ENCODE measurements at places on chromosomes 12 and 14. TPM values are rescaled to one million over a fixed set of nuclear protein-coding genes. Genes with fewer than 3 reads are reported as not detected.

GRCh38 chr12:22014041-22014782 is 31.8 kb upstream of the CMAS start:
- peak overlapping the region; percentile 19 for H3K27ac ChIP-seq
- no peak for DNase-seq
- H3K27me3 ChIP-seq = no peaks in the 10 kb centered on the region

DNA sequence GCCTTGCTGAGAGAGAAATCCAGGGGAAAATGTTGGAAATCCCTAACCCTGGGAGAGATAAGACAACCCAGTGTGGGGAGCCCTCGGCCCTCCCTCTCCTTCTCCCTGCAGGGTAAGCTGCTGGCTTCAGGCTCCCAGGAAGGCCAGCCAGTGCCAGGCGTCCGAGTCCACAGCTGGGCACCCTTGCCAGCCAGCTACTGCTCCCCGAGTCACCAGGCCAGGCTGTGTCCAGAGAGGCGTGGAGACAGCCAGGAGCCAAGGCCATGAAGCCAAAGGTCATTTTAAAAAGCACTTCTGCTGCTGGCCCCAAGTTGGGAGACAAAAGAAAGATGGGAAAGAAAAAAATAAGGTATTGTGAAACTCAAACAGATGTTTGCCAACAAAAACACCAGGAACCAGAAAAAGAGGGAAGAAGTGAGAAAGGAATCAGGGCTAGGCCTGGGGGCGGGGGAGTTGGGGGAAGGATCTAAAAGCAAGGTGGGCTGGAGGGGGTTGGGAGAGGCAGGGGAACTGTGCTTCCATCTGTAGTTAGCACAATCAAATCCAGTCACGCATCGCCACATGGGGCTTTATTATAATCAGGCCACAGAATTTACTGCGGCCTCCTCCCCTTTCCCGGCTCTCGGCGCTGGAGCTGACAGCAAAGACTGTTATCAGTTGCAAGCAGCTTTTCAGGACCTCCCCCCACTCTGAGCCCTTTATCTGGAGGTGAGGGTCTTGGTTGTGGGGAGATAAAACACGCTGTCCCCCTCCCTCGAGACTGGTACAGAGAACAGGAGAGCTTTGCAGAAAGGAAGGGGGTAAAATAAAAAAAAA is 33.5 kb downstream of the RBM19 start:
- H3K36me3 ChIP-seq = no peaks in the 10 kb centered on the region
- peak overlapping the region; percentile 58 for H3K4me3 ChIP-seq

The PTCSC3 gene
- total RNA-seq = not detected

GRCh38 chr12:12024911-12025682 is 45.6 kb upstream of the BCL2L14 start:
- H3K4me3 ChIP-seq = no peak overlapping the region
- no peak for DNase-seq
- no peaks in the 10 kb centered on the region for H3K4me1 ChIP-seq
- peaks cover 5% of the 10 kb centered on the region for H3K27me3 ChIP-seq
- no peak overlapping the region for H3K27ac ChIP-seq
- no peaks in the 10 kb centered on the region for H3K36me3 ChIP-seq

- no peak overlapping the region for H3K4me3 ChIP-seq
- peaks cover 8% of the 10 kb centered on the region for H3K4me1 ChIP-seq
- H3K27ac ChIP-seq = no peak overlapping the region
- no peak for DNase-seq
- no peaks in the 10 kb centered on the region for H3K36me3 ChIP-seq
- H3K27me3 ChIP-seq = peaks cover 6% of the 10 kb centered on the region
Measured at GRCh38 chr12:115873451-115874082, 403.9 kb downstream of the MED13L start.

The RND1 gene
- total RNA-seq = 1.8 TPM

The CLEC12A gene
- not detected for total RNA-seq

GRCh38 chr14:73311708-73312030 is 74.4 kb downstream of the PAPLN start:
- DNase-seq = no peak
- H3K4me1 ChIP-seq = no peaks in the 10 kb centered on the region
- H3K27ac ChIP-seq = no peak overlapping the region
- H3K36me3 ChIP-seq = no peaks in the 10 kb centered on the region
- no peak overlapping the region for H3K4me3 ChIP-seq
- H3K27me3 ChIP-seq = no peaks in the 10 kb centered on the region

DNA sequence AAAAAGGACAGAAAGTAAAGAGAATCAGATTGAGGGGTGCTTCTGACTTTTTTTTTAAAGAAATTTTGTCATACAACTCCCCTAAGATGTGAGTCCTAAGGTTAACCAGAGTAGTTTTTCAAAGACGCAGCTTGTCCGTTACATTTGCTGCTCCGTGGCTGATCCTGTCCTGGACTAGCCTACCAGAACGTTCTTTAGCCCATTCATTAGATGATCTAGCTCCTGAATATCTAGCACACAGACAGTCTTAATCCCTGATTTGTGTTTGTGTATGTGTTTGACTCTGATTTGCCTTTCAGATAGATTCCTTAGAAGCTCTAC is 60.3 kb downstream of the SAMD4A start:
- no peak overlapping the region for H3K27ac ChIP-seq
- H3K27me3 ChIP-seq = peaks cover 3% of the 10 kb centered on the region
- no peaks in the 10 kb centered on the region for H3K4me1 ChIP-seq
- no peak for DNase-seq

The OR6J1 gene
- not detected for total RNA-seq

The OASL gene
- not detected for total RNA-seq

DNA sequence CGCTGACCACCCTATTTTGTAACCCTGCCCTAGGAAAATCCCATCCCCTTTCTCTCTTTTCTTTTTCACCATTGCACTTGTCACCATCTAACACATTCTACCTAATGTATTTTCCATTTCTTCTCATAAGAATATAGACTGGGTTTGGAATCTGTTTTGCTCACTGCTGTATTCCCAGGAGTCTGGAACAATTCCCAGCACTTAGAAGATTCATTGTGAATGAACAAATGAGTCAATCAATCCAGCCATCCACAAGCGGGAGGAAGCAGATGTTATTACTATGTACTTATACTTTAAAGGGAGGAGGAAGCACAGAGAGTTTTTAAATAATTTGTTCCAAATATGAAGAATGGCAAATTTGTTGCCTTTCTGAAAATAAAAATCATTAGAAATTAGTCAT is 142.1 kb downstream of the KIF21A start:
- H3K27me3 ChIP-seq = no peaks in the 10 kb centered on the region
- H3K27ac ChIP-seq = no peak overlapping the region
- no peak overlapping the region for H3K4me3 ChIP-seq
- H3K36me3 ChIP-seq = no peaks in the 10 kb centered on the region
- H3K4me1 ChIP-seq = peaks cover 6% of the 10 kb centered on the region
- no peak for DNase-seq

DNA sequence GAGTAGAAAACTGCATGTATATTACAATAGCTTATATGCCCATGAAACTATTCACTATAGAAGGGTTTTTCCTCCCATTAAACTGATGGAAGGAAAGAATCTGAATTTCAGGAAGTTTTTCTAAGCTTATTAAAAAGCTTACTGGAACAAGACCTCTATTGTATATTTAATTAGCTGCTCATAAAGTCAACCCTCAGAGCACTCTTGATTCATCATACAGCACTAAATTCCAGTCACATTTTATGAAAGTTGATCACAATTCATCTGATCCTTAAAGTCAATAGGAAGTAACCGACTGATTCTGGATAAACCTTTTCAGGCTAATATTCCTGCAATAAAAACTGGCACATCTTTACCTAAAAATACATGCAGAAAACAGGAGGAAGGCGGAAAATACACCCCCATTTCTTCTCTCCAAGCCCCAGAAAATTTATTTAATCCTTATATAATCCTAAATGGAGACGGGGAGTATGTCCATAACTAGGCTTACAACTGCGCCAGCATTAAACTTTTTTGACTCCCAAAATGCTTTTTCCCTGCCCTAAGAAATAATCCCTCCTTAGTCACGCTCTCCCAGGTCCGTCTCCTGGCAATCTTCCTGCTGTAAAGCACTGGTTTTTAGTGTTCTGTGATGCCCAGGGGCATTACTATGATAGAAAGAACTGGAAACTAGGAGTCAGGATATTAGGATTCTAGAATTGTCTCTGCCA is 35.3 kb downstream of the DICER1 start:
- H3K36me3 ChIP-seq = no peaks in the 10 kb centered on the region
- peaks cover 27% of the 10 kb centered on the region for H3K4me1 ChIP-seq
- no peak overlapping the region for H3K4me3 ChIP-seq
- H3K27ac ChIP-seq = no peak overlapping the region

GRCh38 chr14:32286602-32287001 is 42.5 kb upstream of the AKAP6 start:
- peaks cover 14% of the 10 kb centered on the region for H3K36me3 ChIP-seq
- no peak for DNase-seq
- H3K27me3 ChIP-seq = peaks cover 4% of the 10 kb centered on the region
- peaks cover 10% of the 10 kb centered on the region for H3K4me1 ChIP-seq

DNA sequence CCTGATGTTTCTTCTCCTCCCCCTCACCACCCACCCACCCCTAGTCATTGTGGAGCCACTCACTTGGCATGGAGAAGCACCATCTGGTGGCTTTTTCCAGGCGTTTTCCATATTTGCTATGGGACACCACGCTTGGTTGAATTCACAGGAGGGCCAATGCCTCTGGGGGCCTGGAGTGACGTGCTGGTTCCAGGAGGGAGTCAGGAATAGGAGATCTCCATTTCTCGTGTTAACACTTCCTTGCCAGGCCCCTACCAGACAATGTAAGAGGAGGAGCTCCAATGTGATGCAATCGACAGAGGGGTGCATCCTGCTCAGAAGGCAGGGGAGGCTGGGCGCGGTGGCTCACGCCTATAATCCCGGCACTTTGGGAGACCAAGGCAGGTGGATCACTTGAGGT is 21.6 kb upstream of the TESC start:
- H3K27ac ChIP-seq = no peak overlapping the region
- DNase-seq = no peak
- peaks cover 2% of the 10 kb centered on the region for H3K27me3 ChIP-seq
- no peak overlapping the region for H3K4me3 ChIP-seq
- no peaks in the 10 kb centered on the region for H3K36me3 ChIP-seq

The ZNF385A gene
- 26.6 TPM for total RNA-seq

The NRIP2 gene
- total RNA-seq = not detected

DNA sequence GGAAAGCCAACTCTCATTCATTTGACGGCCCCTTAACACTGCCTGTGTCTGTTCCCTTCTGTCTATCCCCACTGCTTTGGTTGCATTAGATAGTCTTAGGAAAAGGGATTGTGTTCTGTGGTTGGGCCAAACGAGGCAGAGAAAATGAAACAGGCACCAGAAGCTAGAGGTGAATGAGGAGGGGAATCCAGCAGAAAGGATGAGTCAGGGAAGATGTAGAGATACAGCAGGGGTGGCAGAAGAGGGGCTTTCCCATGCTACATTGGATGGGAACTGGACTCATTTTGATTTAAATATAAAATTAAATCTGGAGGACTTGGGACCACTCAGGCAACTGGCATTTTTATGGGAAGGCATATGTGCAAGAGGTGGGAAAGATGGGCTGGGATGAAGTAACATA is 43.3 kb downstream of the OTOGL start:
- no peaks in the 10 kb centered on the region for H3K27me3 ChIP-seq
- no peaks in the 10 kb centered on the region for H3K4me1 ChIP-seq
- DNase-seq = no peak

DNA sequence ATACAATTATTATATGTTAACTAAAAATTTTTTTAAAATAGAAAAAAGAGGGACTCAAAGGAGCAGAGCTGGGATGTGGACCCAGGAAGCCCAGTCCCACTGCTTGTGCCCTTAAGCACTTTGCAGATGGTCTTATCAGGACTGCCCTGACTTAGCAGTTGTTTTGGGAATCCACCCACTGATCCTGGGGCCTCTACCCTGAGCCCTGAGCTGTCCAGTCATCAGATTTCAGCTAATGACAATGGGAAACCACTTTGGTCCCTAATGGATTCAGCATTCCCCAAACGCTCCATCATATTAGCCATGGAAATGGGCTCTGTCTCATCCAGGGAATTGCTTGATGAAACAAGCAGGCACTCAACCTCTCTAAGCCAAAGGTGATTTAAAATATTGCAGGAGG is 22.5 kb upstream of the WSCD2 start:
- peaks cover 8% of the 10 kb centered on the region for H3K4me1 ChIP-seq
- no peak overlapping the region for H3K4me3 ChIP-seq
- no peaks in the 10 kb centered on the region for H3K36me3 ChIP-seq

- no peak overlapping the region for H3K27ac ChIP-seq
- H3K36me3 ChIP-seq = no peaks in the 10 kb centered on the region
- H3K27me3 ChIP-seq = no peaks in the 10 kb centered on the region
- DNase-seq = no peak
Measured at GRCh38 chr14:51917193-51917592, 56.8 kb downstream of the GNG2 start.

- DNase-seq = no peak
- no peaks in the 10 kb centered on the region for H3K4me1 ChIP-seq
Measured at GRCh38 chr12:86659985-86660384, 403.8 kb upstream of the MGAT4C start.

GRCh38 chr12:26317942-26318575 is 122.7 kb downstream of the SSPN start:
- H3K4me3 ChIP-seq = no peak overlapping the region
- H3K27me3 ChIP-seq = peaks cover 4% of the 10 kb centered on the region
- H3K36me3 ChIP-seq = peaks cover 27% of the 10 kb centered on the region

The ANKRD33 gene
- not detected for total RNA-seq

- H3K27me3 ChIP-seq = peaks cover 4% of the 10 kb centered on the region
- no peaks in the 10 kb centered on the region for H3K36me3 ChIP-seq
- DNase-seq = no peak
- no peak overlapping the region for H3K4me3 ChIP-seq
- H3K4me1 ChIP-seq = no peaks in the 10 kb centered on the region
Measured at GRCh38 chr14:49367696-49368095, 218.5 kb downstream of the RPS29 start.

DNA sequence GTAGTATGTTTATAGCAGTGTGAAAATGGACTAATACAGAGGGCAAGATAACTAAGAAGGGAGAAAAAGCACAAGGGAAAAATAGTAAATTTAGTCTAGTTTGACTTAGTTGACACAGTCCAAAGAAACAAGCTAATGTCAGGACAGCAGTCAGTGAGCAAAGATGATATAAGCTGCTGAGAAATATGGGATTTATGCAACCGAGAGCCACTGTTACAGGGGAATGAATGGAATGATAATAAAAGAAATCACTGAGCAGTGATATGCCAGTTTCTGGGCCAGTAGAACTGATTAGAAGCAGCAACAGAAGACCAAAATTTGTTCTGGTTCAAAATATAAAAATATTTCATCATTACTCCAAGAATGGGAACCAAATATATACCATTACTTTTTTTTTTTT is 60.1 kb downstream of the R3HDM2 start:
- H3K4me1 ChIP-seq = peaks cover 4% of the 10 kb centered on the region
- H3K27me3 ChIP-seq = peaks cover 2% of the 10 kb centered on the region
- H3K36me3 ChIP-seq = no peaks in the 10 kb centered on the region
- no peak overlapping the region for H3K27ac ChIP-seq
- no peak overlapping the region for H3K4me3 ChIP-seq
- no peak for DNase-seq

GRCh38 chr12:48040354-48040753 is 36.1 kb upstream of the COL2A1 start:
- H3K27ac ChIP-seq = no peak overlapping the region
- H3K27me3 ChIP-seq = no peaks in the 10 kb centered on the region
- peaks cover 6% of the 10 kb centered on the region for H3K4me1 ChIP-seq
- H3K36me3 ChIP-seq = no peaks in the 10 kb centered on the region
- H3K4me3 ChIP-seq = no peak overlapping the region

Measured in glutamatergic neuron (in vitro differentiated cells).